ENCODE measurements at places on chromosomes 5 and 9.

DNA sequence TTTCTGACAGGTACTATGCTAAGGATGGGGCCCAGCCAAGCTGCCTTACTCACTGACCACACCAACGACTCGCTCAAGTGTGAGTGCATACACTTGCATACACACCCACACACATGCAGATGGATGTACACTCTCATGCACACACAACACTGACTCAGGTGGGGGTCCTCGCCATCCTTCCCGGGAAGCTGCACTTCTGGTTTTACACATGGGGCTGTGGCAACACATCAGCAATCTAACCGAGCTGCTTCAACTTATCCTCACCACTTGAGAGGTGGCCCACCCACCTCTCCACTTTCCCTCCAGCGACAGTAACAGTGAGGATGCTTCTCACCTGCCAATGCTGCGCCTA is 67.2 kb upstream of the SLC25A51 start:
- DNase-seq = no peak

GRCh38 chr5:62578540-62578939 is at the start of gene LRRC70:
Gene LRRC70 (plus strand): TSS chr5:62578819. CDS start chr5:62579439, 620 bp downstream.
- no peak for DNase-seq

- DNase-seq = no peak
Observed at GRCh38 chr5:64952951-64953673, 184.4 kb downstream of the CWC27 start.

GRCh38 chr5:159343295-159344094 is 13.2 kb upstream of the IL12B start:
- DNase-seq = no peak

- no peak for DNase-seq
Observed at GRCh38 chr5:168553377-168554130, 24.4 kb downstream of the FBLL1 start.

DNA sequence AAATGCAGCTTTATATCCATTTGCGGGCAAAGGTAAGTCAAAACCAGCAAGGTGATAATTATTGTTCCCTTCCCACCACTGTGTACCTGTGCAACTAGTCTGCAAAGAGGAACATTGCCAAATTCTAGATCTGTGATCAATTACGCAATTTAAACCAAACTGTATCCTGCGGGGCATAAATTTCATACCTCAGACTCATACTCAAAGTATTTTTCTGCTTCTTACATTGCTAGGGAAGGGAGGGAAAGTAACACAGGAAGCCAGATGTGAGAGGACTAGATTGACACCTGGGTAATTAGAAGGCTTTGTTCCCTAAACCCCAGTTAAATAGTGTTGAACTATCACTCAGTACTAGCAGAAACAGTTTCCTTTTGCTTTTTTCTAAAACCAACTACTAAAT is 240.2 kb upstream of the ZNF608 start:
- no peak for DNase-seq

DNA sequence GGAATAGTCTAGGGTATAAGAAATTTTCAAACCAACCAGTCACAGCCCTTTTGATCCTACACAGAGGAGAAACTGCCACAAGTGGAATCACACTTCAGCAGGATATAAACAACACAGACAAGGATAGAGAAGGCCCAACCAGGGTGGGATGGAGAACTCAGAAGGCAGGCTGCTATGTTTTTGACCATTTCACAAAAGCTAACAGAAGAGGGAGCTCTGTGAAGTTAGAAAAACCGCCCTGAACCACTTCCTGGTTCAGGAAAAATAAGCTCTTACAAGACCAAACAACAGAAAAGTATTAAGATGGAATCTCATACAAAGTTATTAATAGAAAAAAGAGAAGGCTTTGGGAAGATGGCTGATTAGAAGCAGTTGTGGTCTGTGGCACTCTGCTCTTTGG is 960 bp upstream of the IFNB1 start:
- no peak for DNase-seq

DNA sequence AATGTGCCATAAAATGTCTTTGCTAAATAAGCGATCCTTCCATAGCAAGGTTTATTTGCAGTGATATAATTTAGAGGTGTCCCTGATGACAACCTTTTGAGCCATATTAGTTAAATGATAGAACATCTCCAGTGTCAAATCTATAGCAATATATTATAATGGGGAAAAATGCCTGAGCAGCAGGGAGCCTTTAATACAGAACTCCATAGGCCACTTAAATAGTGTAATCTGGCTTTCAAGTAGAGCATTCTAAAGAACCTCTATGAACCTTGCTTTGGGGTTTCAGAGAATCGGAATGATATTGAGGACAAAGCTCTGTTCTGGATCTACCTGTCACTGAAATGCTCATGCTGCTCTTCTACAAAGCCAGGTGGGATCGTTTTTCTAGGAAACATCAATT is 96.7 kb upstream of the MEF2C start:
- DNase-seq = no peak

DNA sequence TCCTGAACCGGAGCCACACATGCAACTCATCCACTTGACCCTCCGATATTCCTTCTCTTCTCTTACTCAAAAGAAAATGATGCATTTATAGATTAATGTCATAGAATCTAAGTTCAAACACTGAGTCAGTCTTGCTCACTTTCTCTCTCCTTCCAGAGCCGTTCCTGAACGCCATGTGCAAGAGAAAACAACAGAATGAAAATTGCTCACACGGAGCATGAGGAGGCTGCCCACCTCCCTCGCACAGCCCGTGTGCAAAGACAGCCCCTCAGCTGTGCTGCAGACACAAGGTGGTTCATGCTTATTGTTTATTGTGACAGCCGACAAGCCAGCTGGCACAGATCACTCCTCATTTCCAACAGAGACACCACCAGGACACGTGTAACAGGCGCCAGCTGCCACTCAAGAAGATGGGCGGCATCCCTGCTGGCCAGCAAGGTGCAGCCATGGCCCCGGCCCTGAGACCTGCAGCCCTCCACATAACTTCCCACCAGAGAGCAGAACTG is 290.8 kb downstream of the GLIS3 start:
- DNase-seq = no peak

DNA sequence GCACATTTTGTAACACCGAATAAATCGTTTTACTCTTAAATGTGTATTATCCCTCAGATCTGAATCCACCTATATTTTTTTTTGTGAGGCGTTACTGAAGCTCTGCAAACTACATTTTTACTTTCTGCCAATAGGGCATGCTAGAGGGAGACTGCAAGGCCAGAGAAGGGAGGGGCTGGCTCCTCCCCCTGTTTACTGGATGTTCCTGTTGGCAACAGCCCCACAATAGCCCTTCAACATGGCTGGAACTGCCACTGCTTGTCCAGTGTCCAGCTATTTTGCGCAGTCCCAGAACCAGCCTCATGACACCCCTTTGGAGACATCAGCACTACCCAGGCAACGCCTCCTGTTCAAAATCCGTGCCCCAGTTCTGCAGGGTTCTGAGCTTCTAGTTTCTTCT is 85.4 kb upstream of the MIER3 start:
- no peak for DNase-seq

- DNase-seq = no peak
Observed at GRCh38 chr5:122367456-122367855, 55.4 kb downstream of the SNCAIP start.

GRCh38 chr9:126113176-126113575 is 213.5 kb upstream of the MVB12B start:
- no peak for DNase-seq

All from stimulated activated CD8-positive, alpha-beta memory T cell treated with anti-CD3 and anti-CD28 coated beads, Interleukin-2, amount 100 ng/mL, for 1 hour (primary cell).